ENCODE measurements at places on chromosomes 6 and 20.

DNA sequence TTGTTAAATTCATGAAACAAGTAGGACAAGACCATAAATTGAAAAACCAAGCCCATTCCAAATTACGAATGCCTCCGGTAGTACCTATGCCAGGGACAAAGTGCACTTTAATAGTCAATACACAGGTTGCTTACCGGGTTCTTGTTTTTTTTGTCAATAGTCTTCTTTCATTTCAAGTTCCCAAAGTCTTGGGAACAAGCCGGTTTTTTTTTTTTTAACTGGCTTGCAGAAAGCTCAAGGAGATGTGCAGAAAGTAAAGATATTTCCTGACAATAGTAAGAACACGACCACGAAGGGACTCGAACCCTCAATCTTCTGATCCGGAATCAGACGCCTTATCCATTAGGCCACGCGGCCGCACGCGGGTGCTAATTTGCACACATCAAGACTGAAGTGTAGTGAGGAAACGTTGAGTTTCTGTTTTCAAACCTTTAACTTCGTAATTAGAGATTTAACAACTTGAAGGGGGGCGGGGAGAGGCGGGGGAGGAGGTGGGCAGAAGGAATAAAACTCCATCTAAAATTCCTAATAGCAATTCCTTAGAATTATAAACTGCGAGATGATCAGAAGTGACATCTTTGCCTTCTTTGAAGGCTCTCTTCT lies 181.0 kb downstream of the TRIM27 start:
- DNase-seq: peak; percentile 71

DNA sequence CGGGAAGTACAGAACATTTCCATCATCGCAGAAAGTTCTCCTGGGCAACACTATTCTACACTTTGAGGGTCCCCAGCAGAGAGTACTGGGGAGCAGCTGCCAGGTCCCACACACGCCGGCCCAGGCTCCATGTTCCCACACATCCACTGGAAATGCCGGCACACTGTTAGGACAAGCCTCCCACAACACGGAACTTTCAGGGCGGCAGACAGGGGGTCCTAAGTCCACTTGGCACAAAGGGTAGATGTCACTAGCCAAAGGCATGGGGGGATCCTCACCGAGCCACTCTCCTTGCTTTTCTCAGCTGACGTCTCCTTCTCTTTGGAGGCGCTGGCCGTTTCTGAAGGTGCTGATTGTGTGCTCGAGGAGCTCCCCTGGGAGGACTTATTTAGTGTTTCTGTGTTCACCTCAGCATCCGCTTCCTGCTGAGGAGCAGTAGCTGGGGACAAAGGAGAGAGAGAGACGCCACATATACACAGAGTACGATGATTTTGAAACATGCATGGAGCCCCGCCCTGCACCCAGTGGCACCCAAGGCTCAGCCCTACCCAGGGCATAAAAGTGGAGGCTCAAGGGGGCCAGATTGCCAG lies 135.4 kb downstream of the ZMYND8 start:
- no peak for DNase-seq

- DNase-seq: no peak
Measured at GRCh38 chr6:129280749-129281148, 397.8 kb downstream of the LAMA2 start.

- DNase-seq: no peak
Measured at GRCh38 chr6:69098910-69099309, 463.8 kb downstream of the ADGRB3 start.

GRCh38 chr20:62157387-62158087 lies 14.0 kb downstream of the SS18L1 start:
- no peak for DNase-seq

- no peak for DNase-seq
Measured at GRCh38 chr20:63574829-63575743, 1.0 kb upstream of the HELZ2 start.

DNA sequence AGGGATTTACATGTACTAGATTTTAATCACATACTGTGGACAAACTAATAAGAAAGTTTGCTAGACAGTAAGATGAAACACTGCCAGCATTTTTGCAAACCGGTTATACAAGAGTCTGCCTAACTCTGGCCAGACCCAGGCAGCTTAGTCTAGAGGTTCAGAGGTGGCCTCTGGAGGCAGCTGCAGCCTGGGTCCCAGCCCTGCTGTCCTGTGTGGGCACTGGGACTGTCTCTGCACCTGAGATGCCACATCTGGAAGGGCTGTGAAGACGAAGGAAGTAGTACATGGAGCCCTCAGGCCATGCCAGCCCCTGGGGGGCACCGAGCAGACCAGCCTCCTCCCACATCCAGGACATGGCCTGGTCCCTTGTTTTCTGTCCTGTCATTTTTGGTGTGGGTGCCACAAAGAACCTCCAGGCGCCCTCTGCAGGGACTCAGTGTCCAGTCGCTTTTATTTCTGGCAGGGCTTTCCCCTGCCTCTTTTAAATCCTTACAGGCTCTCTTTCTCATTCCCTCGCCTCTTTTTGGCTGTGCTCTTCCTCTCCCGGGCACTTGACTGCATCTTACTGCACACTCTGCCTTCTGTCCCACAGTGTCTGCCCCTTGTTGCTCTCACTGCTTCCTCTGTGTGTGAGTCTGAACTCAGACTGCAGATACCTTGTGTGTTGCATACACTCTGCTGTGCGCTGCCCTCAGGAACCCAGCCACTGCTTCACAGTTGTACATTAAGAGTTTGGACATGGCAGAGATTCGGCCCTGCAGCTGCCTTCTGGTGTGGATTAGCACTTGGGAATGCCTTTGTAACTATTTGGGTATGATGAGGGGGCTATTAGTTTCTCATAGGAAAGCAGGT lies 216.7 kb downstream of the ZDHHC14 start:
- DNase-seq: no peak

DNA sequence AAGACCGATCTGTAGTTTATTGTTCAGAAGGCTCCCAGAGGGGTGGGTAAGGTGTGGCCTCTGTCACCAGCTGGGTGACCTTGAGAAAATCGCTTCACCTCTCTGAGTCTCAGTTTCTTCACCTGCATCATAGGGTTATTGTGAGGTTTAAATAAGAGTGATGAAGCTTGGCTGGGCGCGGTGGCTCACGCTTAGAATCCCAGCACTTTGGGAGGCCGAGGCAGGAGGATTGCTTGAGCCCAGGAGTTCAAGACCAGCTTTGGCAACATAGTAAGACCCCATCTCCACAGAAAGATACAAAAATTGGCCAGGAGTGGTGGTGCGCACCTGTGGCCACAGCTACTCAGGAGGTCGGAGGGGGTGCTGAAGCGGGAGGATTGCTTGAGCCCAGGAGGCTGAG lies 36.0 kb downstream of the VSTM2L start:
- DNase-seq: no peak

- no peak for DNase-seq
Measured at GRCh38 chr6:134161041-134161440, 108.6 kb upstream of the SLC2A12 start.

DNA sequence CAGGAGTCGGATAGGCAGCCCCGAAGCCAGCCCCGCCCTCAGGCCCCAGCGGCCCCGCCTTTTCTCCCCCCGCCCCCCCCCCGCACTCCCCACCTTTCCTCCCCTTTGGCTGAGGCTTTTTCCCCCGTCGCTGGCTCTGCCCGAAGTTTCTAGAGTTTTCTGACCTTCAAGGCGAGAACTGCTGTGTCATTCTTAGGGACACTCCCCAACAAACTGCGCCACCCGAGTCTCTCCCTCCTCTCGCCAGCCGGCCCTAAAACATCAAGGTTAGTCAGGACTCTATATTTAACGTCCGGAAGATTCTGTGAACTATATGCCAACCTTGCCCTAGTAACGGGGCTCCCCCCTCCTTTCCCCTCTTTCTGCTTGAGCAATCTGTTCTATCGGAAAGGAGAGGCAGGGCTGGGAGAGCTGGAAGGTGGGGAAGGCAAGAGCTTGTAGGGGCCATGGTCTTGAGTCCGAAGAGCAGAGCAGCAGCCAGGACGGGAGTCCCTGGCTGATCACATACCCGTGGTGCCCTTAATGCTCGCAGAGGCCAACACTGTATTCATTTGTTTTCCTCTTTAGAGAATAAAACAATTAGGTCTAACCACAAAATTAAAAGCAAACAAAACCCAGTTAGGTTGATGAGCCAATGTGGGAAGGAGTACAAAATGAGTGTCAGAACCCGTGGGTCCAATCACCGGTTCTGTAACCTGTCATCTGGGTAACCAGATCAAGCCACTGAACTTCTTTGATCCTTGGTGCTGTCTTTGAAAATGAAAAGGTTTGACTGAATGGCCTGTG lies 5.3 kb upstream of the HSPA1B start:
- DNase-seq: no peak

- DNase-seq: no peak
Measured at GRCh38 chr6:132272776-132273175, 128.5 kb downstream of the MOXD1 start.

DNA sequence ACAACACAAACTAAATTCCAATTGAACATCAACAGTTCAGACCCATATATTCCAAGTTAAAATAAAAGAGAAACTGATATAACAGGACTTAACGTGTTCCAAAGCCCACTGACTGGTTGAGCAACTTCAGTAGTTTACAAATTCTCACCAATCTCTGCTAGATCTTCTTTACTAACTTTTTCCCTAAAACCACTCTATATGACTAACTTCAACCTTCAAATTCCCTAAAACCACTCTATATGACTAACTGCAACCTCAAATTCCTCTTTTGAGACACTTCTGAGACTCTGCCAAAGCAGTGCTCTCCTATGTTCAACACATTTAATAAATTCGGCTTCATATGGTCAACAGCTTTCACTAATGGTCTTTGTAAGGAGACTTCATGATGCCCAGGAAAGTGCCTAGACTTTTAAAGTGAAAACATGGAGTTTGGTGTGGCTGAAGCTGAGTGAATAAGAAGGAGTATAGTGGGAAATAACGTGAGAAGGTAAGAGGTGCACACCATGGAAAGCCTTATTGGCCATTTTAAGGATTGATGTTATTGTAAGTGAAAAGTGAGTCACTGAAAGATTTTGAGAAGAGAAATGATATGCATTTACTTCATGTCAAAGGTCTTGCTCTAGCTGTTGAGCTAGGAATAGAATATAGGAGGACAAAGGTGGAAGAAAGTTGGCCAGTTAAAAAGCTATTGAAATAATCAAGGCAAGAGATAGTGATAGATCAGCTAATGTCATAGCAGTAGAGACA lies 134.0 kb upstream of the HCRTR2 start:
- peak; percentile 92 for DNase-seq

- peak; percentile 97 for DNase-seq
Measured at GRCh38 chr6:1325461-1326309, 13.8 kb downstream of the FOXQ1 start.
